ENCODE measurements at places on chromosomes 16 and 17.

DNA sequence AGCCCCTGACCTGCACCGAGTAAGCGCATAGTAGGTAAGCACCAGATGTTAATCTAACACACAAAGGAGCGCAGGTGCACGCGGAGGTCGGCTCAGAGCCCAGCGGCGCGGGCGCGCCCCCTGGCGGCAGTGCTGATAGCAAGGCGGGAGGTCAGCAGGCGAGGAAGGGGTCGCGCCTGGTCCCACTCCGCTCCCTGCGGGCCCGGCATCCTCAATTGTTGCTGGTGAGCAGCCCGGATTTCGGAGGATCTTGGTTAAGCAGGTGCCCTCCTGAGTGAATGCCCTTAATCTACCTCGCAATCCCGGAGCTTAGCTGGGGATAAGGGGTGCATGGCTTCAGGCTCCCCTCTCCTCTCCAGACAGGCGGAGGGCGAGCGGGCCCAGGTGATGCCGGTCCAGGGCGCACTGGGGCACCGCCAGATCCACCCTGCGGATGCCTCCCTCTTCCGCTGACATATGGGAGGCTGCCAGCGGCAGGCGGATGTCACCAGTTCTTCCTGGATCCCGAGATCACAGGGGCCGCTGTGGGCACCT, 4.0 kb upstream of the WNT3 start:
- no peaks in the 10 kb centered on the region for H3K36me3 ChIP-seq
- peak; percentile 41 for DNase-seq
- H3K27me3 ChIP-seq: peaks cover 51% of the 10 kb centered on the region
- H3K27ac ChIP-seq: no peak overlapping the region
- no peak overlapping the region for H3K4me3 ChIP-seq

- H3K27me3 ChIP-seq: peaks cover 48% of the 10 kb centered on the region
- peak overlapping the region; percentile 96 for H3K4me3 ChIP-seq
- peaks cover 53% of the 10 kb centered on the region for H3K4me1 ChIP-seq
- DNase-seq: no peak
These were observed 2.7 kb upstream of the HES7 start for GRCh38 chr17:8126491-8127066.

- H3K27me3 ChIP-seq: no peaks in the 10 kb centered on the region
- H3K4me3 ChIP-seq: no peak overlapping the region
These were observed 18.8 kb downstream of the DHX38 start for GRCh38 chr16:72112452-72112792.

GRCh38 chr16:28538733-28539596, at the start of gene NUPR1:
Gene NUPR1 (minus strand): TSS chr16:28538974. CDS start chr16:28538907, 67 bp downstream.
- H3K27ac ChIP-seq: no peak within 1 kb of the TSS
- H3K4me1 ChIP-seq: peaks cover 7% of the 10 kb centered on the region
- DNase-seq: no peak
- no peaks in the 10 kb centered on the region for H3K36me3 ChIP-seq

DNA sequence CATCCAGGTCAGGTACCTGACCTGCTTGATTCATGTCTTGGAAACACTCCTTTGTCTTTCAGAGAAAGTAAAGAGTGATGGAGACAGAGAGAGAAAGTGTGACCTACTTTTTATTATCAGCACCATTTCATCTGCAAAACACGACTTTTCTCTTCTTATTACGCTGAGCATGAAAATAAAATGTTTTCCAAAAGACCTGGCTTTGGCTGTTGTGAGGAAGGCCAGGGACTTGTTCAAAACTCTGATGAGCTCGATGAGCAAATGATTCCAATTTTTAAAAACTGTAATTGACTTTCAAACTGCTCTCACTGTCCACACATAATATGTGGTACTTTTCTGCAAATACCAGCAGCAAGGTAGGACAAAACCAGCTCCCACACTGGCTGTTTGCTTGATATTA, 679.9 kb downstream of the MAF start:
- H3K27me3 ChIP-seq: no peaks in the 10 kb centered on the region
- no peak overlapping the region for H3K4me3 ChIP-seq
- peaks cover 36% of the 10 kb centered on the region for H3K36me3 ChIP-seq
- DNase-seq: no peak
- H3K27ac ChIP-seq: no peak overlapping the region

- H3K27me3 ChIP-seq: no peaks in the 10 kb centered on the region
- DNase-seq: no peak
- no peak overlapping the region for H3K4me3 ChIP-seq
- peaks cover 8% of the 10 kb centered on the region for H3K4me1 ChIP-seq
- no peak overlapping the region for H3K27ac ChIP-seq
- no peaks in the 10 kb centered on the region for H3K36me3 ChIP-seq
These were observed 9.6 kb upstream of the UQCRC2 start for GRCh38 chr16:21943571-21943970.

GRCh38 chr17:27280527-27280926, 13.4 kb upstream of the WSB1 start:
- H3K36me3 ChIP-seq: no peaks in the 10 kb centered on the region
- peaks cover 40% of the 10 kb centered on the region for H3K4me1 ChIP-seq
- H3K4me3 ChIP-seq: no peak overlapping the region
- DNase-seq: no peak

- peaks cover 21% of the 10 kb centered on the region for H3K36me3 ChIP-seq
- no peaks in the 10 kb centered on the region for H3K4me1 ChIP-seq
- H3K27ac ChIP-seq: no peak overlapping the region
- peaks cover 70% of the 10 kb centered on the region for H3K27me3 ChIP-seq
These were observed 87.5 kb upstream of the SDK2 start for GRCh38 chr17:73731733-73732132.

- H3K4me1 ChIP-seq: no peaks in the 10 kb centered on the region
- no peaks in the 10 kb centered on the region for H3K27me3 ChIP-seq
- H3K4me3 ChIP-seq: no peak overlapping the region
- no peak for DNase-seq
- no peak overlapping the region for H3K27ac ChIP-seq
These were observed 682.1 kb upstream of the SOX9 start for GRCh38 chr17:71438631-71439146.

DNA sequence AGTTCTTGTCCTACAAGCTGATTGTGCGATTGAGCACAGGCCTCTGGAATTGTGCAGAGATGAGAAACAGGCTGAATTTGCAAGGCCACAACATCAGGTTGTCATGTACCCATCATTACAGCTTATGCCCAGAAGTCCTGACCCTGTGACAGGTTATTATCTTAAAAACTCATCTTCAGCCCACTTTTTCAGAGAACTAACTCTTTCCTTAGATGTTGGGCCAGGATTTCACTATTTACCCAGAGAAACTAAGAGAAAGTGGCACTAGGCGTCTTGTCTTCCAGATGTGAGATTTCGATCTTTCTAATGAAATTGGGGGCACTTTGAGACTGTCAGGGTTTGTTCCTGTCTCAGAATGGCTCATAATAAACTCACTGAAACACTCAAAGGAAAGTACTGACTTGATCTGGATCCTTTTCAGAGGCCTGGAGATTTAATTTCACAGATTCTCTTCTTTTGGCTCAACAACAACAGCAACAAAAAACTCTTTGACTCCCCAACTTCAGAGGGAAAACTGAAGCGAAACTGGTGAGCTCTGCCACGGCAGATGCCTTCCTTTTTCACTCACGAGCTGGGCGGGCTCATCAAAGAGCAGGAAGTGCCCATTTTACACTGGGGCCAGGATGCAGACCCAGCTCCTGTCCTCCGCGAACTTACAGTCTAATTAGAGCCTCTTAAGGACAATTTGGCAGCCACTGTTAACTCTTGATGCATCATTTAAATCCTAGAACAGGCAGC, 17.7 kb upstream of the SLC12A3 start:
- peaks cover 20% of the 10 kb centered on the region for H3K36me3 ChIP-seq
- peaks cover 15% of the 10 kb centered on the region for H3K4me1 ChIP-seq
- peak overlapping the region; percentile 57 for H3K27ac ChIP-seq
- no peak overlapping the region for H3K4me3 ChIP-seq
- no peaks in the 10 kb centered on the region for H3K27me3 ChIP-seq
- DNase-seq: no peak

DNA sequence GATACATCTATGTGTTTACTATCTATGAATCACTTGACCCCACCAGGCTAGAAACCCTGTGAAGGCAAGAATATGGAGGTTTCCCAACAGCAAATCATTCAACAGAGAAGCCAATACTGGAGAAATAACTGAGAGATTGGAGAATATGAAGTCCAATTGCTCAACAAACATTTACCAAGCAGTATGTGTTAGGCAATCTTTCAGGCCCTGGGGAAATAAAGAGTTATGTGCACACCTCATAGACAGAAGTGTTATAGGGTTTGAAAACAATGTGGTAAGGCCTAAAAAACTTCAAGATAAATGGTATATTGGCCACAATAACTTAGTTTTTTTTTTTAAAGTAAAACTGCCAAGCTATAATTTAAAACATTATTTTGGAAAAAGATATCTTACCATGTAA, 1245.8 kb downstream of the CDH11 start:
- no peaks in the 10 kb centered on the region for H3K36me3 ChIP-seq
- H3K27ac ChIP-seq: no peak overlapping the region
- no peak for DNase-seq
- no peak overlapping the region for H3K4me3 ChIP-seq
- no peaks in the 10 kb centered on the region for H3K27me3 ChIP-seq
- H3K4me1 ChIP-seq: no peaks in the 10 kb centered on the region

Data from naive B cell (primary cell).